Lung (tissue), 17 donors: ENCODE measurements at places on chromosomes 4 and X. TPM values are rescaled to one million over a fixed set of nuclear protein-coding genes. Genes with fewer than 3 reads are reported as not detected.
A peak's percentile ranks its signal among the peaks of the same experiment; 100 is the strongest.

DNA sequence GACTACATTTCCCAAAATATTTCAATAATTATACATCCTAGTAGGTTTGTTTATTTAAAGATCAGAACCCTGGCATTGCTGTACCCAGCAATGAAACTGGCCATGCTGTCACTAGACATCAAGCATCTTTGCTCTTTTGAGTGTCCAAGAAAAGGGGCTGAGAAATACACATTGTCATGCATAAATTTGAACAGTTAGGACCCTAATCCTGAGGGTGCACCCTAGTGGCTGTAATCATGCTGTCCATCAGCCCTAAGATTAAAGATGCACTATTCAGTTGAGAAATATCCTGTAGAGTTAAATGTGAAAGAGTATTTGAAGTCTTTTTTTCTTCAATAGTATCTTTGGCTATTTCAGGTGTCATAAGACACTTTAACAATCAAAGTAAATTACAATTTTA is 108.8 kb downstream of the NFKB1 start:
- H3K27me3 ChIP-seq: no peaks in the 10 kb centered on the region
- H3K36me3 ChIP-seq: peaks cover 61% of the 10 kb centered on the region
- H3K4me1 ChIP-seq: no peaks in the 10 kb centered on the region
- H3K4me3 ChIP-seq: no peak overlapping the region

GRCh38 chr4:41363384-41363981 is 106.8 kb downstream of the UCHL1 start:
- no peak overlapping the region for H3K4me3 ChIP-seq
- DNase-seq: peak; percentile 38
- H3K27me3 ChIP-seq: no peaks in the 10 kb centered on the region
- peaks cover 3% of the 10 kb centered on the region for H3K36me3 ChIP-seq
- H3K27ac ChIP-seq: peak overlapping the region; percentile 66
- peaks cover 44% of the 10 kb centered on the region for H3K4me1 ChIP-seq

The SPATA4 gene
- total RNA-seq: 4.1 TPM

GRCh38 chr4:153137159-153137558 is 67.1 kb upstream of the TRIM2 start:
- H3K4me1 ChIP-seq: no peaks in the 10 kb centered on the region

The USP17L24 gene
- not detected for total RNA-seq

DNA sequence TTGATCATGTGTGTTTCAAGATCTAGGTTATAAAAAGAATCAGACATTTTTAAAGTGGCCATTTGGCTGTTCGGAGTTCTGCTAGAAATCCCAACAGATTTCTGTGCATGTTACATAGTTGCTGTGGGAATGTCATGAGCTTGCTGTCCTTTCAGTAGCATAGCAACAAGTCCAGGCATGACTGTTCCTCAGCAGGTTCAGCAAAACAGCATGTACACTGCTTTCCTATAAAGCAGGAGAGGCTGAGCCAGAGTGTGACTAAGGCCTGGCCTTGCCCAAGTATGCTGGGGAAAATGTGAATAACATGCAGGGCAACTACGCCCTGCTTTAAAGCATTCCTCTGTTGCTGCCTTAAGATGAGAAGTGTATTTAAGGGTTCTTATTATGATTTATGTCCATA is 217.1 kb upstream of the SMIM31 start:
- no peaks in the 10 kb centered on the region for H3K4me1 ChIP-seq
- H3K36me3 ChIP-seq: no peaks in the 10 kb centered on the region
- no peaks in the 10 kb centered on the region for H3K27me3 ChIP-seq
- DNase-seq: peak; percentile 9
- no peak overlapping the region for H3K27ac ChIP-seq
- H3K4me3 ChIP-seq: no peak overlapping the region

DNA sequence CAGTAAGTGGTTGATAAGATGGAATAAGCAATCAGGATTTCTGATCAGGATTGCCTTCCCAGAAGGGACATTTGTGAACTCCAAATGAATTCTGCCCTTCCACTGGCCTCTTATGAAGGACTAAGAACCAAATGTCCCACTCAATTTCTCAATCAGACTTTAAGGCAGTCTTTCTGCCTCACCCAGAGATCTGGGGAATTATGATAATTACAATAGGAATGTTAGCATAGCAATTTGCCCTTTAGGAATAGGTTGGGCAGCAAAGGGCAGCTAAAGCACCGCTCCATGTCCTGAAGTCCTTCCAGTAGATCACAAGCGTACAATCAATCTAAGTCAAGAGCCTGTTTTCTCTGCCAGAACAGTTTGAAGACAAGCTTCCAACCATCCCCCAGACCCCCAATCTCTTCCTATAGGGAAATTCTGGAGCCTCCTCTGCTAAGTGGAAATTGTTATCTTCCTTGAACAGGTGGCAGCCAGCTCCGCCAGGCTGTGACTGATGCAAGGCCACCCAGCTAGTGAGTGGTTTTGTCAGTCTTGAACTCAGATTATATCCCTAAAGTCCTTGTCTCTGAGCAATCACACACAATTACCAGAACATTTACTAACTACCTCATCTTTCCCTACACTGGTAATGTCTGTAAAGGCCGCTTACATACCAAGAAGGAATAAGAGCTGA is 18.6 kb downstream of the NKX3-2 start:
- DNase-seq: no peak
- H3K4me3 ChIP-seq: no peak overlapping the region
- H3K27ac ChIP-seq: no peak overlapping the region

The SMIM10L2A gene
- 1.5 TPM for total RNA-seq

DNA sequence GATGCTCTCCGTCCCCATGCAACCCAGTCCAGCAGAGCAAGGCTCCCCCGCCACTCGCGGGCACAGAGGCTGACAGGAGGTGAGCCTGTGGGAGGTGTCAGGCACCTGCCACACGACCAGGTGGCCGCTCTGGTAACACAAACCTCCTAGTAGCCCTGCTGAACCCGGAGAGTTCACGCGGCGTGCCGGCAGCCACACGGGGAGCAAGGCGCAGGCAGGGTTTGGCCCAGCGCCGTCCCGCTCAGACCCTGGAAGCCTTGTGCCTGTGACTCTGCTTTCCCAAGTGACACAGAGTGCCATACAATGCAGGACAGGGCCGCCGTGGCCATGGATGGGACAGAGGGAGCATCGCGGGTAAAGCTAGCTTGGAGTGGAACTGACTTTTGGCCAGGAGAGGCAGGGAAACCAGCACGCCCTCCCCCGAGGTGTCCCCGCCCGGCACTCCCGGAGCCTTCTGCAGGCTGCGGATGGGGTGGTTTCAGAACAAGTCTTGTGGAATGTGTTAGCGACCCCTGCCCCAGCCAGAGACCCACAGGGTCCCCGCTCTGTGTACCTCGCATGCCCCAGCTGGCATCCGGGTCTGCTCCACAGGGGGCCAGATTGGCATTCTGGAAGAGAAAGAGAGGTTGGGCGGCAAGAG is 44.7 kb upstream of the AFAP1 start:
- H3K36me3 ChIP-seq: no peaks in the 10 kb centered on the region
- no peak overlapping the region for H3K4me3 ChIP-seq
- no peak overlapping the region for H3K27ac ChIP-seq
- no peaks in the 10 kb centered on the region for H3K4me1 ChIP-seq
- H3K27me3 ChIP-seq: no peaks in the 10 kb centered on the region

- peaks cover 17% of the 10 kb centered on the region for H3K4me1 ChIP-seq
- H3K27me3 ChIP-seq: no peaks in the 10 kb centered on the region
- H3K27ac ChIP-seq: no peak overlapping the region
- no peak for DNase-seq
- H3K36me3 ChIP-seq: peaks cover 7% of the 10 kb centered on the region
- no peak overlapping the region for H3K4me3 ChIP-seq
Observed at GRCh38 chr4:38089961-38090360, 129.8 kb downstream of the PTTG2 start.

DNA sequence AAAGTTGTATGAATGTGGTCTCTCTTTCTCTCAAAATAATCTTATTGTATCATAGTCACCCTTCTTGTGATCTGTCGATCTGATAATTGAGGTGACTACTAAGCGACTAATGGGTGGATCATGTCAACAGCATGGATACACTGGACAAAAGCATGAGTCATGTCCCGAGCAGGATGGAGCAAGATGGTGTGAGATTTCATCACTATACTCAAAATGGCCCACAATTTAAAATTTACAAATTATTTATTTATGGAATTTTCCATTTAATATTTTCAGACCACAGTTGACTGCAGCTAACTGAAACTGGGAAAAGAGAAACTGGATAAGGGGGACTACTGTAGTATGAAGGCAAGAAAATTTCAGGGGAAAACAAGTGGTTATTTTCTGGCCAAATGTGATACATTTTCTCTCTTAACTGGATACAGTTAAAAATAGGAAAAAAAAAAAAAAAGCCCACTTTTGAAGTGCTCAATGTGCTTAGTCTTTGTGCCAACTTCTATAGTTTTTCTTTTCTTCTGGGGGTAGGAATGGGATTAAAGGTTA is 25.3 kb downstream of the FAM241A start:
- no peak overlapping the region for H3K27ac ChIP-seq
- no peaks in the 10 kb centered on the region for H3K27me3 ChIP-seq
- H3K4me3 ChIP-seq: no peak overlapping the region
- H3K36me3 ChIP-seq: no peaks in the 10 kb centered on the region
- DNase-seq: no peak
- H3K4me1 ChIP-seq: peaks cover 4% of the 10 kb centered on the region

DNA sequence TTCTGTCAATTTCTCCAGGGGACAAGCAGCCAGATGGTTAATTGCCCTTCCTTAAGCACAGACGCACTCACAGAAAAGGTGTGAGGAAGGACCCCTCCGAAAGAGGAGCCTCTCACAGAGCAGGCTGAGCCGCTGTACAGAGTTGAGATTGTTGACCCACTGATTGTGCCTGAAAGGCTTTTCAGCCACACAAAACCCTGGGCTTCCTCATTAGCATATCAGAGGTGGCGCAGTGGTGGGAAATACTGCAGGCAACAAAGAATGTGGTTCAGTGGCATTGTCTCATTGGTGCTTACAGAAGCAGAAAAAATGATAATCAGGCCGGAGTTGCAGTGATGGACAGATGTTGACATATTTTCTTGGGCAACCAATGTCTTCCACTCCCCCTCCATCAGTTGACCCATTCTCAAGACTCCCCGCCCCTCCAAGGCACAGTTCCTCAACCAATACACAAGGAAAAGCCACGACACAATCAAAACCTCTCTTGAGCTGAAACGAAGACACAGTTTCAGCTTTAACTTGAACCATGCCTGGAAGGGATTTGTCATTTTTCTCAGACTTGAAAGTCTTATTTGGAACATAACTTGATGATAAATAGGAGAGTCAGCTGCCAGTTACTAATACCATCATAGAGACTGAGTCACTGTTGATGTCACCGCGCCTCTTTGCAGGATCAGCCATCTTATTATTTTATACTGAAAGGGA is 53.1 kb downstream of the ATXN3L start:
- no peak for DNase-seq
- H3K36me3 ChIP-seq: no peaks in the 10 kb centered on the region
- H3K27me3 ChIP-seq: no peaks in the 10 kb centered on the region

GRCh38 chr4:89136525-89136924 is 25.2 kb downstream of the TIGD2 start:
- no peak overlapping the region for H3K4me3 ChIP-seq
- no peaks in the 10 kb centered on the region for H3K27me3 ChIP-seq
- no peaks in the 10 kb centered on the region for H3K36me3 ChIP-seq
- DNase-seq: no peak
- no peak overlapping the region for H3K27ac ChIP-seq

- H3K36me3 ChIP-seq: no peaks in the 10 kb centered on the region
- H3K4me3 ChIP-seq: no peak overlapping the region
- no peaks in the 10 kb centered on the region for H3K27me3 ChIP-seq
- H3K27ac ChIP-seq: peak overlapping the region; percentile 60
- H3K4me1 ChIP-seq: peaks cover 22% of the 10 kb centered on the region
Observed at GRCh38 chr4:87026800-87027495, 92.1 kb downstream of the AFF1 start.

The RELL1 gene
- 47.4 TPM for total RNA-seq

DNA sequence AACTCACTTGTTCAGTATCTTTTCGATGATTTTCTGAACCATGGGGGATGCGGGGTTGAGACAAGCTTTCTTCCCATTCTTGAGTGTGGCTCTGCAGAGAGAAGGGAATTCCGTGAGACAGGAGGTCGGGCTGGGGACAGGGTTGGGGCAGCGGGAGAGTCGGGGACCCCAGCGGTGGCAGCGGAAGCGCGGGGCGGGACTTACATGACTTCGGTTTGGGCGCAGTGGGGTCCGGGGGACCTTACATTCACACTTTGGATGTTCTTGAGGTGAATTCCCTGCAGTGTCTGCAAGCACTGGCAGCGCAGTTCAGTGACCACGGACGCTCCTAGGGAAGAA is 434 bp downstream of the CXCL3 start:
- peaks cover 10% of the 10 kb centered on the region for H3K27me3 ChIP-seq
- DNase-seq: no peak
- peak overlapping the region; percentile 77 for H3K4me3 ChIP-seq
- no peaks in the 10 kb centered on the region for H3K36me3 ChIP-seq
- no peaks in the 10 kb centered on the region for H3K4me1 ChIP-seq
- no peak overlapping the region for H3K27ac ChIP-seq

- H3K36me3 ChIP-seq: no peaks in the 10 kb centered on the region
Observed at GRCh38 chrX:21699136-21699535, 41.0 kb upstream of the KLHL34 start.

The TEX13D gene
- total RNA-seq: not detected

The RTL3 gene
- 0.28 TPM for total RNA-seq

DNA sequence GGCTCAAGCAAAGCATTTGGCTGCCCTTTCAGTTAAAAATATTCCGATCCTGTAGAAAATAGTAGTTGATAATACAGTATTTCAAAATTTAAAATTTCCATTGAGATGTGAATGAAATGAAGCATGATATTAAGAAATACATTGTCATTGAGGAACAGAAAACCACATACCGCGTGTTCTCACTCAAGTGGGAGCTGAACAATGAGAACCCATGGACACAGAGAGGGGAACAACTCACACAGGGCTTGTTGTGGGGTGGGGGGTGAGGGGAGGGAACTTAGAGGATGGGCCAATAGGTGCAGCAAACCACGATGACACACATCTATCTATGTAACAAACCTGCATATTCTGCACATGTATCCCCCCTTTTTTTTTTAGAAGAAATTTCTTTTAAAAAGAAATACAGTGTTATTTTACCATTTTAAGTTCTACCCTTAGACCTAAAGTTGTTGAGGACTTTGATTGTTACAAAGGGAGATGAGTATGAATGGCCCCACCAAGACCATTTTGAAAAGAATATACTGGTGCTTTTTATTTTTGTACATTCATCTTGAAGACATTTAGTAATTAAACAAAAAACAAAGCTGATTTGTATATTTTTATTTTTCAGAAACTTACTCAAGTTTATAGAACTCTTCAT is 52.0 kb upstream of the IL13RA1 start:
- no peaks in the 10 kb centered on the region for H3K36me3 ChIP-seq
- H3K4me1 ChIP-seq: no peaks in the 10 kb centered on the region
- no peak for DNase-seq

The SSX3 gene
- not detected for total RNA-seq

- no peak for DNase-seq
- H3K27ac ChIP-seq: no peak overlapping the region
- no peaks in the 10 kb centered on the region for H3K36me3 ChIP-seq
- no peaks in the 10 kb centered on the region for H3K27me3 ChIP-seq
Observed at GRCh38 chr4:54255881-54256280, 26.8 kb downstream of the PDGFRA start.

The DOCK11 gene
- total RNA-seq: 27.0 TPM

The GPR173 gene
- 4.6 TPM for total RNA-seq

The ETDB gene
- not detected for total RNA-seq
